Dorsolateral prefrontal cortex (tissue), 122 donors: ENCODE measurements at places on chromosomes 11 and 22.

DNA sequence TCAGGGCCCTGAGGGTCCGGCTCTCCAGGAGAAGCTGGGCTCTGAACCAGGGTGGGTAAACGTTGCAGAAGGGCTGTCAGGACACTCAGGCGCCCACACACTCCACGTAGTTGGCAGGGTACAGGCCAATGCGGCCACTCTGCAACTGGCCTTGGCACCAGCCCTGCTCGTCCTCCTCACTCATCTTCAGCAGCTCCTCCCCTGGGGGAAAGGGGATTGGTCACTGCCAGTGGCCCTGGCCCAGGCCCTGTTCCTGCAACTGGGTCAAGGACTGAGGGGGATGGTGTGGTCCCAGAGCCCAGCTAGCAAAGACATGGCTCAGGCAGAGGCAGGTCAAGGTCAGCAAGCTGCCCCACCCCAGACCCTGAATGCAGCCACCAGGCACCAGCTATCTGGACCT is 1.2 kb upstream of the ARFGAP2 start:
- no peak for DNase-seq

DNA sequence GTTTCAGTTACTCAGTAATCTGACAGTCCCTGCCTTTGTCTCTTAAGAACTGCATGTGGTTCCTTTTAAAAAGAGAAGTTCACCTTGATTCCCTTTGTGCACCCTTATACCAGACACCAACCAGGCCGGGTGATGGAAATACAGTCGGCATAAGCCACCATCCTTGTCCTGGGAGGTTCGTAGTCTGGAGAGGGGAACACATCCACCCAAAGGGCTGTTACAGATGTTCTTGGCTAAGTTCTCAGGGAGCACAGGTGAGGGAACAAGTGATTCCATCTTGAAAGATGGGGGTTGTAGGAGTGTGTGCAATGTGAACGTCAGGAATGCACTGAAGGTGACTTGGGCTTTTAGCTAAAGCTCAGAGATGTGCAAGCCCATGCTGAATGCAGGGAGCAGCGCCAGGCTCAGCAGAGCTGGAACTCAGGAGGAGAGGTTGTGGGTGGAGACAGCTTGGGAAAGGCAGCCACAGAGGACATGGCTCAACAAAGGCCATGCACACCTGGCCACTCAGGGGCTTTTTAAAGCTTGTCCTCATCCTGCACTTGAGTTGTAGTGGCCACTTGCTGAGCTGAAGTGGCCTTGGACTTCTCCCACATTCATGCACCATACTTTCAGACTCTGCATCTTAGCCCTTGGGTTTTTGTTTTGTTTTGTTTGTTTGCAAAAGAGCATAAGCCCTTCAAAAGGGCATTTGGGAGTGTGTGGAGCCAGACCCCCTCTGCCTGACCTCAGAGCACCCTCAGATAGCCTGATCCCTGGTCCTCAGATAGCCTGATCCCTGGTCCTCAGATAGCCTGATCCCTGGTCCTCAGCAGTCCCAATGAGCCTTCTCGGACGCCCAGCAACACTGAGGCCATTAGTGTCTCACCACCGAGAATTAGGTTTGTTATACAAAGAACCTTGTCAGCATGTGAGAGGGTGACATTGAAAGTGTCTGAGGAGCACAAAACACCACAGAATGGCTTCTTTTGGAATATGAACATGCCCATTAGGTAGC is 12.7 kb upstream of the TMA7B start:
- no peak for DNase-seq

GRCh38 chr22:30830907-30831306 is 136.2 kb downstream of the OSBP2 start:
- peak; percentile 39 for DNase-seq

- no peak for DNase-seq
These were observed 5.4 kb upstream of the SORL1 start for GRCh38 chr11:121446752-121447156.

GRCh38 chr22:26489447-26490036 is 5.9 kb downstream of the SRRD start:
- no peak for DNase-seq

DNA sequence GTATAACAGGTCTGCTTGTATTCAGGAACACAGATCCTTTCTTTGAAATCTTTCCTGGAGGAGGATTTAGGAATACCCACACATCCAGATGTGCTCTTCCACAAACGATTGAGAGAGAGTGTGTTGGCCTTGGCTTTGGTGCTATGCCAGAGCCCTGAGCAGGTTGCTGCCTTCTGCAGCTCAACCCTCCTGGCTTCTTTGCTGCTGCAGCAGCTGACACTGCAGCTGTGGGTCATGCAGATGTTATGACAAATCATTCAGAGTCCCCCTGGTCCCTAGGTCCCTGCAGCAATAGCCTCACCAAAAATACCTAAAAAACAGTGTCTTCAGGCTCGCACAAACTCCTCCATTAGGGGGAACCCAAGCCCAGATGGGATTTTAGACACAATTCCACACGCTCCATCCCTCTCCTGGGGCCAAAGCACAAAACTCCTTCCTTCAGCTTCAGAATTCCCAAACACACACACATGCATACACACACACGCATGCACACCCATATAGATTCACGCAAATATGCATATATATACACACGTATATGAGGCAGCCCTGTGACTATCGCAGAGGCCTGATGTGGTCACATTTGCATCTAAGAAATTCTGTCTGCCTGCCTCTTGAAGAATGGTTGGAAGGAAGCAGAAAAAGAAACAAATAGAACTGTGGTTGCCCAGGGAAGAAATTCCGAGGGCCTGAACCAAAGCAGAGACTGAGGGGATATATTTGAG is 35.4 kb downstream of the SLN start:
- no peak for DNase-seq

- DNase-seq, result no peak
These were observed 22.5 kb upstream of the DAGLA start for GRCh38 chr11:61657566-61658290.

DNA sequence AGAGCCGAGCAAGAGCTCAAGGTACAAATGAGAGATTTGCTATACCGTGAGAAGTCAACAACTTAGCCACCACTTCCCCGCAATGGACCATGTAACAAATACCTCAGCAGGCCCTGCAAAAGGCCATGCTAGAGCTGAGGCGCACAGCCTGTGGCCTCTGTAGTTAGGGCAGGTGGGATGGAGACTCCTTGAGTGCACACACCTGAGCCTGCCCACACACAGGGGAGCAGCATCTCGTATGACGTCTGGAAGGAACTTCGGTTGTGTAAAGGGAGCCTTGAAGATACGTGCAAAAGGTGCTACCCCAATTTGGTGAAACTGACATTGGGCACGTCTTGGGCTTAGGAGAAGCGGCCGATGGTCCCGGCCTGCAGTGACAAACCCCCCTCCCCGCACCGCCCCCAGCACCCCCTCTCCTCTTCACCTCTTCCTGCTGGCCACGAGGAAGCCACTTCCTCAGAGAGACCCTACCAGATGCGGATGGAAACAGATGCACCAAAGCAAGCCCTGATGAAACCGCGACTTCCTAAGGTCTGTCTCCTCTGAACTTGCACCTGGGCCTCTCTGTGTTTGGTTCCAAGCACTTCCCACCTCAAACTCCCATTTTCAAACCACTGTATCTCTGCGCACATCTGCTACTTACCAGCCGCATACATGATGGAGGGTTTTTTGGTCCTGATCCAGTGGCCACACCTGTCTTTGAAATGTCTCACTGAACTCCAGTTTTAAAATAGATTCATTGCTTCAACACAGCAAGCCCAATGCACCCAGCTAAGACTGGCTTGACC is 10.6 kb downstream of the CDPF1 start:
- DNase-seq, result no peak

DNA sequence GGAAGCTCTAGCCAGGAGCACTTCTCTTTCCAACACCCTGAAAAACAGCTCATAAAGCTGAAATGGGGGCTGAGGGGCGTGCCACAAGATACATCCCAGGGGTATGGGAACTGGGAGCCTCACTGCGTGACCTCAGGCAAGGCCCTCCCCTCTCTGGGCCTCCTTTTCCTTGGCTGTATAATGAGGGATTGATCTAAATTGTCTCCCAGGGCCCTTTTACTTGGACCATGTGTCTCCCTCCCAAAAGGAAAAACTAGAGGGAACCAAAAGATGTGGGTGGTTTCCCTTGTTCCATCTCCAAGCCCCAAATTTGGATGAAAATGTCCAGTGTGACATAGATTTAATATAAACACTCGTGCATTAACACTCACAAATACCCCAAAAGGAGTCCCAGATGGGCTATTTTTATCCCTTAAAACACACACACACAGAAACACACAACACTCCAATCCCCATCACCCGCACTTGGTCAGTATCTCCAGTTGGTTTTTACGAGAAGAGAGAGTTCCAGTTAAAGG is 25.9 kb upstream of the SMTN start:
- DNase-seq, result no peak

GRCh38 chr22:30026756-30027155 is 53.5 kb upstream of the HORMAD2 start:
- no peak for DNase-seq

GRCh38 chr11:35937700-35938099 is 6.2 kb upstream of the LDLRAD3 start:
- no peak for DNase-seq

- DNase-seq, result no peak
These were observed 24.2 kb downstream of the RBX1 start for GRCh38 chr22:40975366-40975765.

GRCh38 chr11:102891736-102892135 is 17.0 kb upstream of the MMP12 start:
- no peak for DNase-seq

DNA sequence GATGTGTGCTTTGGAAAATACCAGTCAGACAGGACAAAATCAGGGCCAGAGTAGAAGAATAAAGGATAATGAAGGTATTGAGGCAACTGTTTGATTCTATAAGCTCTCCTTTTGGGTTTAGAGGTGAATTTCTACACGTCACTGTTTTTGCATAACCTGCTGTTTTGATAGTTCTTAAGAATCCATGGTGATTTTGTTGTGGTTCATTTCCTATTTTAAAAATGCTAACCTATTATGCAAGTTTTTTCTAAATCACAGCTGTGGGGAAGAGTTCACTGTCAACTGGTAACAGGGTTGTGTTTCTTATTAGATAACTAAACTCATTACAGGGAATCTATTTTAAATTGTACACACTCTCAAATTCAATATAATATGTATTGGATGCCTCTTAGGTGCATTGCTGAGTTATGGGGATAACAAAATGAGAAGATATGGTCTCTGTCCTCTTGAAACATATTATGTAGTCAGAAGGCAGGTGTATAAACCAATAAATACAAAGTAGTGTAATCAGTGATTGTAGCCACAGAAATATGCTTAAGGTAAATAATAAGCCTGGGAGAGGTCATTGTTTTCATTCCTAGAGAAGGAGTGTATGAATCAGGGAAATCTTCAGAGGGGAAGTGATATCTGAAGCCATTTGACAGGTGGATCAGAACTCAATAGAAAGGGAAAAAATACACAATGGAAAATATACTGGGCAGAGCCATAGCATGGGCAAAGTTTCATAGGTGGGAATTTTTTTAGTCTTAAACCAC is 192.5 kb downstream of the FAT3 start:
- no peak for DNase-seq

GRCh38 chr11:118002541-118003423 is 16.6 kb downstream of the IL10RA start:
- DNase-seq, result no peak

DNA sequence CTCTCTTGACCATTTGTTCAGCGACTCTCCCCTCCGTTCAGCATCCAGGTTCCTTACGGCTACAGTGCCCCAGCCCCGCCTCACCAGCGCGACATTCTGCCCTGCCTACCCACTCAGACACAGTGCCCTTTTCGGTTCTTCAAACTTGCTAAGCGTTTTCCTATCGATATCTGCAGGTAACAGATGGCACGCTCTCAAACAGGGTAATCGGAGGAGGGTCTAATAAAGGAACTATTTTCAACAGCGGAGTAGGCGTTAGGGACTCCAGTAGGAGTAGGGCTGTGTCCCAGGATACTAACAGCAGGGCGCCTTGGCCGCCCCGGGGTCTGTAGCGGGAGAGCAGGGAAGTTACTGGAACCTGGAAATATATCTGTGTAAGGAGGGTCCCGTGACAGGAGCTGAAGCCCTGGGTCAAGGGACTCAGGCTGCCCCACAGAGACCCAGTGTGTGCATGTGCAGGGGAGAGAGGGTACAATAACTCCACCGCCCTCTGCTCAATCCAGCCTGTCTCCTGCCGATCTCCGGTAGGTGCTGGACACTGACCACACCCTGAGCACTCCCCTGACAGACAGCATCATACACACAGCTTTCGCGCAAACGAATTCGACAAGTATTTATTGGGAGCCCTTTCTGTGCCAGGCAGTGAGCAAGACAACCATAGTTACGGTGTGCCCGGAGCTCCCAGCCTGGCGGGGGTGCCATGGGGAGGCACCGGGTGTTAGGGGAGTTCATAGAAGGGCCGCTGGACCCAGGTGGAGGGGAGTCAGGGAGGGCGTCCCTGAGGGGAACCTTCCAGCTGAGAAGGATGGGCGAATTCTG is 2.1 kb downstream of the KLHL35 start:
- no peak for DNase-seq

GRCh38 chr11:128648711-128649110 is 45.2 kb upstream of the FLI1 start:
- DNase-seq, result no peak

DNA sequence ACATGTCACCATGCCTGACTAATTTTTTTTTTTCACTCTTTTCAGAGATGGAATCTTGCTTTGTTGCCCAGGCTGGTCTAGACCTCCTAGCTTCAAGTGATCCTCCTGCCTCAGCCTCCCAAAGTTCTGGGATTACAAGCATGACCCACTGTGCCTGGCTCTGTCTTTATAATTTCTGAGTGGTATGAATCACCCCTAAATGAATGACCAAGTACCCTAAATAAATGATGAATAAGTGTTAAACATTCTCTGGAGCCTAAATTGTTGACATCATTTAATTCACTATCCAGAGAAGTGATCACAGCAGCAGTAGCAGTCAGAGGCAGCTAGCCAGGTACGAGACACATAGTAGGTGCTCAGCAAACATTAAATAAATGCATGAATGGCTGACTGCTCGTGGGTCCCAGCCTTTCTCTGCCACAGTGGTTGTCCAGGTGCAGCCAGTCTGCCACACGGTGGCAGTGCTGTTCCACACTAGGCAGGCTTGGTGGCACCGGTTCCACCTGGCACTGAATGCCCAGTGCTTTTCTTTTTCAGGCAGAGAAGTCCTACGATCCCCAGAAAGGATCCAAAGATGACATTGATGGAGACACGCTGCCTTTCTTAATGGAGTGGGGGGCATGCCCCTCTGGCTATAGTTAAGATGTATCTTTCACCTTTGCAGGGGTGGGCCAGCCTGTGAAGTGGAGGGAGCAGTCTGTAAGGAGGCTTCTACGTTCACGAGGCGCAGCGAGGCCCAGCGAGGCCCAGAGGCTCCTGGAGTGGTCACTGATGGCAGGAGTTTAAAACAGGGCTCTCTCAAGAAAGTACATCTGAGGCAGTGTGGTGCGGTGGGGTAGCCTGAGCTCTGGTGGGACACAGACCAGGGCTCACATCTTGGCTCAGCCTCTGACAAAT is 8.7 kb upstream of the TTC12 start:
- DNase-seq, result peak; percentile 88

- DNase-seq, result no peak
These were observed 600.0 kb downstream of the BRD1 start for GRCh38 chr22:49227670-49228069.

DNA sequence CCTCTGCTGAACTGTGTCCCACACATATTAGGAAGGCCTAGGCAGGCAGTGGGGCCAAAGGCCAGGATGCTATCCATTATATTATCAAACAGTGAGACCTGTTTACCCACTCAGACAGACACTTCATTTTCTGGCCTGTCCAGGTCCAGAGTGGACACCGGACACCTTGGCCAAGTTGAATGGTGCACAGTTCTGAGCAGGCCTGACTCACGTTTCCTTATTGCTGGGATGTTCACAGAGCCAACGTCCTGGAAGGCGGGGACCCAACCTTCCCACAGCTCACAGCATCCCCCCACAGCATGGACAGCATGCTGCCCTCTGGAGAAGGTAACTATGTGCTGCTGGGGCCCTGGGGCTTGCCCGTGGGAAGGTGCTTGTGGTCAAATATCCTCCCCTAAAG is 86.6 kb downstream of the BTBD10 start:
- DNase-seq, result no peak
